GM06990 (cell line): ENCODE measurements at places on chromosomes 2 and 18.

DNA sequence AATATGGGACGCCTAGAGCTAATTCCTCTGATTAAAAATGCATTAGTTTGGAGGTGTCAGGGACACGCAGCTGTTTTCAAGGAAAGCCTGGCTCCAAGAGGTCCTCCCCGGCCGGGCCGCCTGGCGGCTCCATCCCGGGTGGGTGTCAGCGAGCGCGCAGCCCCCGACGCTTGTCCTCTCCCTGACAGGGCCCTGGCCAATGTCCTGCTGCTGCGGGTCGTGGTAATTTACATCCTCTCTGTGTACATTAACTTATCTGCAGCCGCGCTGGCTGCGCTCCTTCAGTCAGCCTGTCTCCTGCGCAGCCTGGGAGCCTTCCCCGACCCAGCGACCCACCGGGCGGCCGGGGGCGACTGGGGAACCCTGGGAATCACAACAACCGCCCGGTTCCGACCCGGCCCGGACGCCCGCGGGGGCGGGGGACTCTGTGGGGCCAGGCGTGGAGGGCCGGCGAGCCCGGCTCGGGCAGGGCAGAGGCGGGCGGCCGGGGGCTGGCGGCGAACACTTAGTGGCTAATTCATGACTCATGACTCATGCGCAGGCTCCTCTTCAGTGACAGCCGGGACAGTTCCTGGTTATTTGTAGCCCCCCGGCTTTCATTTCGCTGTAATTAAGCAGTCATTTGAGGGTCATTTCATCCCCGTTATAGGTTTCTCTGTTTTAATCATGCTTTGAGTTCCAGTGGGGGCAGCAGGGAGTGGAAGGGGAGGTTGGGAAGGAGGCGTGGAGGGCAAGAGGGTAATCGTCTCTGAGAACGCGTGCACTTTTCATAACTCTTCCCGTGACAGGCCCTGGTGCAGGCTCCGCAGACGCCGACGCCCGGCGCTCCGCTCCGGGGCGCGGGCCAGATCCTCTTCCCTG is 141.9 kb upstream of the CTAGE1 start:
- DNase-seq: no peak

DNA sequence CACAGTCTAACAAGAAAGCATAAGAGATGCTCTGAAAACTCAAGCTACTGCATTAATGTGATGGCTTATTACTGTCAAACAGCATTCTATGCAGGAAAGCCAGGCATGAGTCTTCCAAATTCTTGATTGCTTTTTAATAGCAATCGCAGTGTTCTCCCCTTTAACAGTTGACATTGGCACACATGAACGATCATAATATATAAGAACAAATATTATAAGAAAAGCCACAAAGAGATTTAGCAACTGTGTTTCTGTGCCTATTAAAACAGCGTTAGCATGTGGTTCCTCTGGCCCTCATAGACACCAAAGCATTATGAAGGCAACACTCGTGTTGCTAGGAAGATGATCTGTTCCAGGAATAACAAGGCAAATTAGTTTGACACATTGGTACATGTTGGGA is 245.0 kb downstream of the ACKR3 start:
- no peak for DNase-seq

DNA sequence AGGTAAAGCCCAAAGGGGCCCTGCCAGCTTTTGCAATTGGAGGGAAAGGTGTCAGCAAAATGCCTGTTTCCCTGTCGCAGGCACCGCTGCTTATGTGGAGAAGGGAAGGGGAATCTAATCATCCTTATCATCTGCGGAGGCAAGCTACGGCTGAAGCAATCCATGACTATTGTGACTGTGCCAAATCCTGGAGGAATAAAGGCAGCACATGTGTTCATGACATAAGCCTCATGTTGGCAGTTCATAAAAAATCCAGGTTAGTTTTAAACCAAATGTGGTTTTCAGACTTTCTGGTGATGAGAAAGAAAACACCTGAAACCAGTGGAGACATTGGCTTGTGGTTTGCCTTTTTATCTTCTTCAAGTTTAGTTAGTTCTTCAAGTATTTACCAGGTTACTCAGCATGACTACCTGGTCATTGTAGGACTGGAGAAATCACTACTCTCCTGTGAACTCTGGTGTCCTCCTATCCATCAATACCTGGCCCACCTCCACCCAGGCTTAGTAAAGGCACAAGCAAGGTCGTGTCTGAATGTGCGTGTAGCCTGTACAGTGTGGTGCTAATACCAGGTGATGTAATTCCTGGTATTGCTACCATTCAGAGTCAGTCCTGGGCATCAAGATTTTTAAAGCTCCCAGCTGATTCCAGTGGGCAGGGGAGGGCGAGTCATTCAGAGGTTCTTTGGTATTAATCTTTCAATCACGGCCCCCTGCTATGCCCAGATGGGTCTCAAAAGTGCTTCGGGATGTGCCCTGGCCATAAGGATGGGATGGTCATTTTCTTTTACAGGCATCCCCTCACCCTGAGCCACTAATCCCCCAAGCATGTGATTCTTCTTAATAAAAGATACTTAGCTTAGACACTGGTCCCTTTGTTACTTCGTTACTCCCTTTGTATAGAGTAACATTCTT is 96.8 kb downstream of the TGFA start:
- DNase-seq: no peak

- no peak for DNase-seq
Measured at GRCh38 chr2:220445429-220446105, 818.1 kb downstream of the SLC4A3 start.
